ENCODE measurements at places on chromosomes 5 and 9.
A peak's percentile ranks its signal among the peaks of the same experiment; 100 is the strongest.

- DNase-seq, result no peak
Observed at GRCh38 chr9:4982721-4983482, 2.2 kb upstream of the JAK2 start.

- no peak for DNase-seq
Observed at GRCh38 chr5:118069452-118069851, 918.9 kb downstream of the DTWD2 start.

- no peak for DNase-seq
Observed at GRCh38 chr5:102758576-102758975, 3.5 kb downstream of the PAM start.

GRCh38 chr9:84327184-84327583, 13.4 kb downstream of the SLC28A3 start:
- no peak for DNase-seq

DNA sequence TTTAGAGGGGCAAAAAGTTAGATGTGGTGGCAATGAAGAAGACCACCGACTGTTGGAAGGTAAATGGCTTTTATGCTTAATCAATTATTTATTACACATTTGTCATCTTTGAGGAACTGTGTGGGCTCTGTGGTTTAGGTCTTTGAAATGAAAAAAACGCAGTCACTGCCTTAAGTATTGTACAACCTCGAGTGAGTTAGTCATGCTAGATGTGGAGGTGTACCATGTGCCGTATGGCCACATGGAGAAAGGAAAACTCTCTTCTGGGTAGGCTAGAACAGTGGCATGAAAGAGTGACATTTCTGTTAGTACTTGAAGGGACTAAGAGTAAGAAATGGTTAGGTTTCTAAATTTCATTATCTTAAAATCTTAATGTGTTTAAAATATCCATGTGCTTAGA, 166.1 kb downstream of the HACD4 start:
- no peak for DNase-seq

GRCh38 chr5:177983763-177984583, 12.1 kb downstream of the PROP1 start:
- no peak for DNase-seq

GRCh38 chr5:33231214-33231710, 209.5 kb upstream of the TARS1 start:
- no peak for DNase-seq

- DNase-seq, result no peak
Observed at GRCh38 chr5:112253478-112254250, 165.4 kb downstream of the EPB41L4A start.

GRCh38 chr9:114399381-114399780, 11.6 kb upstream of the AKNA start:
- no peak for DNase-seq

- DNase-seq, result no peak
Observed at GRCh38 chr5:75710637-75711036, 6.6 kb downstream of the POC5 start.

DNA sequence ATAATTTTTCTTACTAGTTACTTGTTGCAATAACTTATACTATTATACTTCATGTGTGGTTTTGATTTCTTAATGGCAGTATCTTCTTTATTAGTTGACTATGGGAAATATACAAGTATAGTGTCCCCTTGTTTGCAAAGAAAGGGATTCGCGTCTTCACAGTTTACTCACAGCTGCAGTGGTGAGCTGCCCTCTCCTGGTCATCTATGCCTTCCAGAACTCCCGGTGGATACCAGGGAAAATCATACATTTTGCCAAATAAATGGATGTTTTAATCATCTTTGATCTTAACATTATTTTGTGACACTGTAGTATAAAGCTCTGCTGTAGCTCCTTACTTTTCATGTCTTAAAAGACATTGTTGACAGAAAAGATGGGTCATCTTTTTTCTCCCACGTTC, 142.0 kb downstream of the ZCCHC7 start:
- no peak for DNase-seq

DNA sequence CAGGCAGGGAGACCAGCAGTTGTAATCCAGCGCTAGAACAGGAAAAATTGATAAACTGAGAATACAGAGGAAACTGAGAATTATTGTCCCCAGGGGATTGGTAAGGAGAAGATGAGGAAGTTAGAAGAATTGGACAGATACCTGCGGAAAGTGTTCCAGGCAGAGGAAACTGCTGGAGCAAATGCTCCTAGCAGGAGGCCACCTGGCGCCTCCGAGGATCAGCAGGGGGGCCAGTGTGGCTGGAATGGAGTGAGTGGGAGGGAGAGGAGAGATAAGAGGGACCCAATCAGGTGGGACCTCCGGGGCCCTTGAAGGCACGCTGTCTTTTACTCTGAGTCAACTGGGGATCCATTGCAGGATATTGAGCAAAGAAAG, 695 bp upstream of the ANXA6 start:
- no peak for DNase-seq

GRCh38 chr9:34254966-34255825, 73.9 kb downstream of the KIF24 start:
- DNase-seq, result no peak

- DNase-seq, result no peak
Observed at GRCh38 chr5:109654455-109654854, 35.3 kb upstream of the MAN2A1 start.

- no peak for DNase-seq
Observed at GRCh38 chr5:76971511-76971910, 18.7 kb downstream of the CRHBP start.

- DNase-seq, result no peak
Observed at GRCh38 chr9:124261736-124262648, 4.2 kb downstream of the NEK6 start.

DNA sequence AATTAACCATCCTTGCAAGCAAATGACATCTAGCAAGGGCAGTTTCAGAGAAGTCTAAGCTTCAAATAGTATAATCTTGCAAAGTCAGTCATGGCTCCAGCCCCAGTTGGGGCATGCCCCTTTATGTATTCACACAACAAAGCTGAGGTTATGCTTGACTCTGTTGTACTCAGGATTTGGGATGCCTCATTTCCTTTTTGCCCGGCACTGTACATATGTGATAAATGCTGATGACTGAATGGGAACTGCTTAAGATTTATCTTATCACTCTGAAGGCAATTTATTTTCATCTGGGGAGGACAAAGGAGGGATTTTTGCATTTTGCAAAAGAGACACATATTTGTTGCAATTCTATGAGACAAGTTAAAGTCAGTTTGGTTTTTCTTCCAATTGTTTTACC, 219.2 kb downstream of the TRPM3 start:
- DNase-seq, result no peak

DNA sequence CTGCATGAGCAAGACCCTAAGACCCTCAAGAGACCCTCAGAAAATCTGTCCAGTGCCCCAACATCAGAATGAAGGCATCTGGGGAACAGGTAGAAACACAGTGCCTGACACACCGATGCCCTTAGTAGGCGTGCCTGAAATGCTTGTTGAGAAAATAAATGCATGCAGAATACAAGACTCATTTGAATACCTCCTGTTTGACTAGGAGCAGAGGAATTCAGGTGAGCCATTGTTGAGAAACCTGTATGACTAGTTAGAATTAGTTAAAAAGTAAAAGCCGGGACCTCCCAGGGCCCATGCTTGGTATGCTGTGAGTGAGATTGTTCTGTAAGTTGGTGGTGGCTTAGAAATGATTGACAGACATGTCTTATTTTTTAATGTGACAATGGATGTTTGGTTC, 55.0 kb downstream of the WWC1 start:
- DNase-seq, result no peak

DNA sequence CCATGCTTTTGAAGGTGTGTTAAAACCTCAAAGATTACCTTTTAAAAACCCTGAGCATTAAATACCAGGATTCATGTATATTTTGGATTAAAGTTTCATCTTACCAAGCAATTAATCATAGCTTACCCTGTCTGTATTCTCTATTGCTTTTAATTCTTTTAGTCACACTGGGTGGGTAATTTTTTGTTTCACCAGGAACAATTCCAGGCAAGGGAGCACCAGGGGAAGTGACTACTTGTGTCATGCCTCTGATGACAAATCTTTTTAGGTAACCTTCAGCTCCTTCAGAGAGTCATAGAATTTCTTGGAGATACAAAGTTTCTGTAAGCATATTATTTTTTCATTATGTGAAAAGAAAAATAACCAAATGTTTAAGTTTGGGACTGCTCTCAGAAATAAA, 33.4 kb upstream of the ANXA1 start:
- DNase-seq, result no peak

DNA sequence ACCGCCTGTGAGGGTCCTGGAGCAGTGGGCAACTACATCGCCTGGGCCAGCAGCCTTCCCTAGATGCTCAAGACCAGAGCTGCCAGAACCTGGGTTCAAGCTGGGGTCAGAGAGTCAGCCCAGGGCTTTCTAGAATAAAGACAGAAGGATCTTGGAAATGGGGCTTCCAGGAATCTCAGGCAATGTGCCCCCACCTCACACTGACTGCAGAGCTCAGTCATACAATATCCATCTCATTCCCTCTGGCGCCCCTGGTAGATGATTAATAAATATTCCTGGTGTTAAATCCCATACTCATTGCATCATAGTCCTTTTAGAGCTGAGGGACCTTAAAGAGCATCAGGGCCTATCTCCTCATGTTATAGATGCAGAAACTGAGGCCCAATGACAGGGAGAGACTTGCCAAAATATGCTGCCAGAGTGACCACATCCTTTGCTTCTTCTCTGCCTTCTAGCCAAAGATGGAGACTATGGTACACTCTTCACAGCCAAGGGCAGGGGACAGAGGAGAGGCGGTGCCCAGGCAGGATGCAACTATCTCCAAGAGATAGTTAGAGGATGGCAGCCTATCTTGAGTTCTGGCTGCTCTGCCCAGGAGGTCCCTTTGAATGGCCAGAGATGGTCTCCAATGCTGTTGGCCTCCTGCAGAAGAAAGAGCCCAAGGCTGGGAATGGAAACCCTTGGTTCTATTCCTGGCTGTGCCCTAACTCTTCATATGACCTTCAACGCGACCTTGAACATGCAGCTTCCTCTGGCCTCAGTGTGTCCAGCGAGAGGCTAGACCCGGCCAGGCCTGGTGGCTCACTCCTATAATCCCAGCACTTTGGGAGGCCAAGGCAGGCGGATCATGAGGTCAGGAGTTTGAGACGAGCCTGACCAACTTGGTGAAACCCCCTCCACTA, 36.2 kb upstream of the IL17B start:
- no peak for DNase-seq

DNA sequence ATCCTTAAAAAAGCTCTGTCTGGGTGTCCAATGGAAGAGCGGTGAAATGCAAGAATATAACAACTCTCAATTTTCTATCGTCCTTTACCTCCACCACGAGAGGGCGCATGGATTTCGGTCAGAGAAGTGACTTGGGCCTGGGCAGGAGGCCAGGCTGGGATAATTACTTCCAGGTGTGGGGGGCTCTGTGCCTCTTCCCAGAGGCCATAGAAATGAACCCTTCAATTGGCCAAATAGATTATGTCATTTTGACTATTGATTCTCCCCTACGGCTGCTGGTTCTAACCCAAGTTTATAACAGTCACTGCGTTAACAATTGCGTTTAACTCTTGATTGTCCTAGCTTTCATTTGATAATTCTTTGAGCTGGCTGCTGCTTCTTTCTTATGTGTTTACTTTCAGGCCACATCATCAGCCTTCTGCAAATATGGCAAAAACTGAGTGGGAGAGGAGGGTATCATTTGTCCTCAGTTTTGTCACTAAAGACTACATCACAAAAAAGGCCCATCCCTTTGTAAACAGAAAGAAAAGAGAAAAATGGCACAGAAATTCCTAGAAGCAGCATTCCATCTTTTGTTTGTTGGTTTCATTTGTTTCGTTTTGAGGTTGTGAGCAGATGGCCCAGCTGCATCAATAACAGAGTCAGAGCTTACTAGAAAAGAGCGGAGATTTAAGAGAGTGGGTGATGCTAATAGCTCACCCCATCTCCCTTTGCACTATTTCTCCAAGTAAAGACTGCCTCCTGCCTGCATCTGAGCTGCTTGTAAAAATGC, 45.4 kb upstream of the ZFR start:
- DNase-seq, result peak; percentile 58

GRCh38 chr9:16449076-16449730, 421.3 kb downstream of the BNC2 start:
- DNase-seq, result no peak

GRCh38 chr5:141636413-141637122, at the start of the genes HDAC3 and RELL2:
Gene HDAC3 (minus strand): TSS chr5:141636849. CDS start chr5:141636790, 59 bp downstream.
Gene RELL2 (plus strand): TSS chr5:141636997. CDS start chr5:141638226, 1,229 bp downstream.
- DNase-seq, result peak; percentile 87

DNA sequence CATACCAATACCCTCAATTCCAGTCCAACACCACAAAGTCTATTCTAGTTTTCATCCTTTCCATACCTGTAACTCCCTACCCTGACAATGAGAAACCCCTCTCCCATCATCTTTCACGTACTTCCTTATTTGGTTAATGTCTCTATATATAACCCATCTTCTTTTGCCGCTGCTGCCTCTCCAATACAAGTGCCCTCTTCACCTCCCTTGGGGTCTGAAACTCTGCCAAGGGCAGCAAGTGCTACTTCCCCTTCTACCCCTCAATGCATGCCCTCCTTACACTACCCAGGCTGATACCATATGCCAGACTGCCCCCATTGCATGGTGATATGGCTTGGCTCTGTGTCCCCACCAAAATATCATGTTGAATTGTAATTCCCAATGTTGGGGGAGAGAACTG, 24.4 kb upstream of the SMIM15 start:
- no peak for DNase-seq

- DNase-seq, result no peak
Observed at GRCh38 chr5:173065155-173065554, 9.0 kb downstream of the CREBRF start.

- no peak for DNase-seq
Observed at GRCh38 chr5:35056686-35057085, 8.9 kb upstream of the AGXT2 start.

- no peak for DNase-seq
Observed at GRCh38 chr9:38091310-38092199, 22.5 kb upstream of the SHB start.

DNA sequence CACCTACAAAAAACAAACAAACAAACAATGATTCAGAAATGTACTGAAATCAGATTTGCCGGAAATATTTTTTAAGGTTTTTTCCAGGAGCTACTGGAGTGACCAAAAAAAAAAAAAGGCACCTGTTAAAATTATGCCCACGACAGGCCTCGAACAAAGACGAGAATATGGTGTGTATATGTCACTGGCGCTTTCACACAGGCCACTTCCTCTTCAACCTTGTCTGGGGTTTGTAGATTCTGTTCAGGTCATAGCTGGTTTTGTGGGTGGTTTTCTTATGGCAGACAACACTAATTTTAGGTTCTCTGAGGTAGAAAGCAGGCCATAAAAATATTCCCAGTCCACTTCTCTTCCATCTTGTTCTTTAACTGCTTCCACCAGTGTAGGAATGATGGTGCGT, 7.0 kb downstream of the NDUFB6 start:
- DNase-seq, result no peak

GRCh38 chr9:104740621-104741020, 6.9 kb upstream of the NIPSNAP3A start:
- no peak for DNase-seq
